ENCODE measurements at places on chromosomes 11 and 22. TPM values are rescaled to one million over a fixed set of nuclear protein-coding genes. Genes with fewer than 3 reads are reported as not detected.

FAR1 gene
- 13.7 TPM for total RNA-seq

DNA sequence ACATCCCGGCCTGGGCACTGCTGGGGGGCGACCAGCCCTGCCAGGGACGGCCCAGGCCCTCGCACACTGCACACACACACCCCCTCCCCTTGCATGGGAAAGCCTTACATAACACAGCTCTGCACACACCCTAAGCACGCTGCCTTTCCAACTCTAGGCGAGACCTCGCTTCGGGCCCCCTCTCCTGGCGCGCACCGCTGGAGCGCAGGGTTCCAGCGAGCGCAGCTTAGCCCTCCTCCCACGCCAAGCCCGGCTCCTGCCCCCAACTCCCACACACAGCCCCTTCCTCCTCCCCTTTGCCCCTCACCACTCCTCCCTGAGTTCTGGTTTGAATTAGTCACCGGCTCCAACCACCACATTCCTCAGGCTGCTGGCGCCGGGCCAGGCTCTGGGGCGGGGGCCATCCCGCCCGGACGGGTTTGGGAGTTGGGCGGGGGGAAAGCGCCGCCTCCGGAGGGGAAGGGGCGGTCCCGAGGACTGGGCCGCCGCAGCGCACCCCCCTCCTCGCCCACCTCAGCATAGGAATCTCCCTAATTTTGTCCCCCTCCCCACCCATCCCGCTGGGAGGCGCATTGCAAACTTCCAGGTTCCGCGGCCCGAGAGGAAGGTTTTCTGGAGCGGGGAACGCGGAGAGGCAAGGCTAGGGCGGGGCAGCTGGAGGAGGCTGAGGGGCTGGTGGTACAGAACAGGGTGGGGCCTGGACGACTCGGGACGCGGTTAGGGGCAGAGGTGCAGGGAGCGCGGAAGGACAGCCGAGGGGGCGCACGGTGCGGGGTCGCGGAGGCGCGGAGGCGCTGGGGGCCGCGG lies 966 bp downstream of the AHNAK start:
- peak; percentile 88 for DNase-seq

DNA sequence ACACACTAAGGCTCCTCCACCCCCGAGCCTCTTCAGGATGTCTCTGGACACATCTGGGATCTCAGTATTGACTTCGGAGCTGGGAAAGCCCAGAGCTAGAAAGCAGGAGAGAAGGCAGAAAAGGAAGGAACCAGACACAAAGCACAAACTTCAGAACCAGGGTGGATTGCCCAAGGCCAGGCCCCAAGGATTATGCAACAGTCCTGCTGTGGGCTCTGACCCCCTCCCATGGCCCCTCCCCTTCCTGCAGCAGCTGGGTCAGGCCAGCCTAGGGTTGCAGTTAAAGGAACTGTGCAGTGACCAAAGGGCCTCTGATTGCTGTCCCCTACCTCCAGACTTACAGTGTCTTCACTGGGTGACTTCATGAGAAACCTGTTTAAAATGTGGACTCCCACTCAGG lies 5.3 kb downstream of the KCNE3 start:
- DNase-seq, result peak; percentile 80

DNA sequence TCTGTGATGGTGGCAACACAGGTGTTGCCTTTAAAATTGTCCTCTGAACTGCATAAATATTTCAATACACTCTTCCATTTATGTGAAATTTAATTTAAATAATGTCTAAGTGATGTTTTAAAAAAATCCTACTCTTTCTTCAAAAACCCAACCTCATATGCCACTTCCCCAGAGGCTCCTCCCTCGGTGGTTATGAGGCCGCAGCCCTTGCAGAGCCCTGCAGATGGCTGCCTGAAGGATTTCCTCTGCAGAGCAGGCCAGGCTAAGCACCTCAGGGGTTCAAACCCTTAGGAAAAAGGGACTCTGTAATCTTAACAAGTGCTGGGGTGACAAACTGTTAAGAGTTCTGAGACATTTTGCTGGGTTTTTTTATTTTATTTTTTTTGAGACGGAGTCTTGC lies 25.2 kb downstream of the MORC2 start:
- DNase-seq, result no peak
